ENCODE measurements at places on chromosomes 7 and 10.

DNA sequence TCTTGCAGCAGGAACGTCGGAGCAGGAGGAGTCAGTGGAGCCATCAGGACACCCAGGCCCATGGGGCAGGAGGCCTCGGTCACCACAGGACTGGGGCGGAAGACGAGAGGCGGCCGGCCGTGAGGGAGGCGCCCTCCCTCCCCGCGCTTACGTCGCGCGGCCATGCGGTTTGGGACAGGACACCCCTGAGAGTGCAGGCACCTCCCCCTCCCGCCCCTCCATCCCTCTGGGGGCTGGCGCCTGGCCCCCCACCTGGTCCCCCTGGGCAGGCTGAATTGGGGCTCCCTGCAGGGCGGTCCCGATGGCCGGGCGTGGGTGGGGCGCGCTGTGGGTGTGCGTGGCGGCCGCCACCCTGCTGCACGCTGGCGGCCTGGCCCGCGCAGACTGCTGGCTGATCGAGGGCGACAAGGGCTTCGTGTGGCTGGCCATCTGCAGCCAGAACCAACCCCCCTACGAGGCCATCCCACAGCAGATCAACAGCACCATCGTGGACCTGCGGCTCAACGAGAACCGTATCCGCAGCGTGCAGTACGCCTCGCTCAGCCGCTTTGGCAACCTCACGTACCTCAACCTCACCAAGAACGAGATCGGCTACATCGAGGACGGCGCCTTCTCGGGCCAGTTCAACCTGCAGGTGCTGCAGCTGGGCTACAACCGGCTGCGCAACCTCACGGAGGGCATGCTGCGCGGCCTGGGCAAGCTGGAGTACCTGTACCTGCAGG lies 74.4 kb downstream of the ELFN1 start:
- no peak for DNase-seq

- DNase-seq: peak; percentile 15
These were observed 50.0 kb upstream of the SHH start for GRCh38 chr7:155862123-155862892.

GRCh38 chr7:80724249-80724871 lies 85.9 kb downstream of the CD36 start:
- peak; percentile 58 for DNase-seq

GRCh38 chr7:145016068-145016467 lies 180.2 kb upstream of the TPK1 start:
- DNase-seq: peak; percentile 38

- DNase-seq: no peak
These were observed 42.3 kb downstream of the COA1 start for GRCh38 chr7:43686991-43687390.
